ENCODE measurements at places on chromosomes 16 and 17. TPM values are rescaled to one million over a fixed set of nuclear protein-coding genes. Genes with fewer than 3 reads are reported as not detected.

The ABCC6 gene
- 1.4 TPM for total RNA-seq

The PPY gene
- 0.22 TPM for total RNA-seq

The HID1 gene
- total RNA-seq: 8.8 TPM

The CTRB1 gene
- total RNA-seq: not detected

The HEATR9 gene
- total RNA-seq: not detected

The CDH13 gene
- total RNA-seq: not detected

The CRK gene
- total RNA-seq: 73.4 TPM

The TANC2 gene
- 29.9 TPM for total RNA-seq

The PKMYT1 gene
- 58.3 TPM for total RNA-seq

The CCL7 gene
- 0.12 TPM for total RNA-seq
